ENCODE measurements at places on chromosomes 2 and 18.

GRCh38 chr2:215455958-215456357, 20.1 kb upstream of the FN1 start:
- no peak for DNase-seq

DNA sequence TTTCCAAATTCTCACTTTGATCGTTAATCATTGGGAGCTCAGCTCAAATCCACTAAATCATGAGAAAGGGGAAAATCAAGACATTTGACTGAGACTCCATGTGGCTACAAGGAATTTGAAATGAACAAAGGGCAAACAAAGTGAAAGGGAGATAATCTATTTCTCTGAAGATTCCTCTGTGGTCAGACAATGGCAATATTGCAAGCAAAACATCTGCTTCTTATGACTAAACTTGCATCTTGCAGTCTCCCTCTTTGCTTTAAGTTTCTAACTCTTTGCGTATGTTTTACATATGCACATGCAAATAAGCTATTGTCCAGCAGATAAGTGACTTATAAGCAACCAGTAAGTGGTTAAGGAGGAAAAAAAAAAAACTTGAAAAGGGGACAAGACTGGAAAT, 299.1 kb upstream of the NXPH2 start:
- DNase-seq, result no peak

GRCh38 chr2:216606551-216607276, 26.5 kb upstream of the IGFBP2 start:
- no peak for DNase-seq

GRCh38 chr2:69253611-69254301, 133.3 kb downstream of the GFPT1 start:
- DNase-seq, result peak; percentile 100

GRCh38 chr2:189548666-189549448, 31.7 kb downstream of the SLC40A1 start:
- peak; percentile 54 for DNase-seq

GRCh38 chr18:4283746-4284291, 171.3 kb downstream of the DLGAP1 start:
- no peak for DNase-seq

DNA sequence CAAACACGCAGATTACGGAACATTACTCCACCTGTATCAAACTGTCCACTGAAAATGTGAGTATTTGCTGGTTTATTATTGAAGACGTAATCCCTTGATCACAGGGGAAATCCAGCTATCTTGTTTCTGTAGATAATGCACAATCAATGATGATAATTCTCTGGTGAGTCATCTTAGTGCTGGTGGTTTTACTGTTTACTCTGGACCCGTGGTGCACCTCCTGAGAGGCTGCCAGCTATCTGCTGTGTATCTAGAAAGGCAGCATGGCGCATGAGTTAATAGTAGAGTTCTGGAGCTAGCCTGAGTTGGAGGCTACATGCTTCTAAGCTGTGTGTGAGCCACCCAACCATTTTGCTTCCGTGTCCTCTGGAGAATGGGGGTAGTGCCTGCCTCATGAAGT, 6.5 kb downstream of the NCAPH start:
- peak; percentile 93 for DNase-seq

DNA sequence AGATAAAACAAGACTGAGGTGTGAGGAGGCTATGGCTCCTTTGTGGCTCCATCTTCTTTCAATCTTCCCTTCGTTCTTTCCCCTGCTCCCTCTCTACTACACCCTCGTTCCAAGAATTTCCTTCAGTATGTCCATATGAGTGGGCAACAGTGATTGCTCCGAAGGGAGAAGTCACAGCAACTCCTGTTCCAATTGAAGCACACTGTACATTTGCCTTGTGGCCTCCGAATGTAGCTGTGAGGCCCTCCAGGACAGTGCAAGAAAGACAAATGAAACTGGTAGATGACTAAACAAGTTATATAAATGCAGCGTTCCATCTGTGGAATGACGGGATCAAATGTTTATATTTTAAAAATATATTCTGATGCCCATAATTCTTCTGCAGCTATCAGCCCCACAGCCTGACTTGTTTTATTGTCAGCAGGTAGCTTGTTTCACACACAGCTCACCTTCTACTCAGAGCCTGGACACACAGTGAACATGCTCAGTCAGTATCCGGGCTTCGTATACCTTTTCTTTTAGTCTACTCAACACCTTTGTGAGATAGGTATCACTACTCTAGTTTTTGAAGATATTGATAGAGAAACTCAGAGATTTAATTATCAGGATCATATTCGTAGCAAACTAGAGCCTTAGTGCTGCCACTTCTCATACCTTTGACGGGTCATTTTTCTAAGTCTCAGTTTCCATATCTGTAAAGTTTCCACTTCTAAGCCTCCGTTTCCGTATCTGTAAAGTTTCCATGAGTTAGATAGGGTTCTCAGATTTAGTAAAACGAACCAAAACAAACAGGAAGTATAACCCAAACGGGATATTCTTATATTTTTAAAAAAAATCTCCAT, 216.7 kb upstream of the STON1 start:
- no peak for DNase-seq

- DNase-seq, result no peak
Measured at GRCh38 chr2:130894326-130894942, 57.7 kb downstream of the ARHGEF4 start.

DNA sequence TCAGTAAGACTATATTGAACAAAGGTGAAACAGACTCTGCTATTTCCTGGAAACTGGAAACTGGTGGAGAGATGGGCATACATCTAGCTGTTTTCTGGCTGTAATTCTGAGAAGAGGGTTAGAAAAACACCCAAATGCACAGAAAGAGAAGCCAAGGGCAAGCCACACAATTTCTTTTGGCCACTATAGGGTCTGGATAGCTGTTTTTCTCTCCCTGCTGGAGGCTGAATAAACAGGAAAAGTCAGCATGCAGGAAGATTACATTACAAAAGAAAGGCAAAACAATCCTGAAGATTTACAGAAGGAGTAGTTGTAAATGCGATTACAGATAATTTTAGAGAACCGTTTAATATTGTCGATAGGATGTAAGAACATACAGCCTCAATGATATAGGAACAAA, 186.2 kb upstream of the REG3G start:
- DNase-seq, result no peak

DNA sequence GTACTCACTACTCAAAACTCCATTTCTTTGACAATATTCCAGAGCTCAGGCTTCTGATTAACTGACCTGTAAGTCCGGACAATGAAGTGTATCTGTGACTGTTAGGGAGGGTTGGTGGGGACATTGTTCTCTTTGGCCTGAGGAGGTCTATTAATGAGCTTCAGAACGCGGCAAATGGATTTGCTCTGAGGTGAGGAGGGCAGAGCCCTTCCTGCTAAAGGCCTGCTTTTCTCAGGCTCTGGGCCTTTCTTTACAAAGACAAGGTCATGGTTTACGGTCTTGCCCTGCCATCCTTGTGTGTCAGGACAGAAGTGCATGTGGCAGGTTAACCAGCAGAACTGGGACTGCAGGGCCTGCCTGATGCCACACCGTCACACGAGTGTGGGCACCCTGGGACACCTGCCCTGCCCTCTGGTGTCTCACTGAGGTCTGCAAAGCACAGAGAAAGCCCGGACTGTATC, 7.2 kb downstream of the ALKAL2 start:
- no peak for DNase-seq

GRCh38 chr2:226080334-226080733, 680.8 kb downstream of the NYAP2 start:
- peak; percentile 56 for DNase-seq

All from iris pigment epithelial cell (primary cell).